ENCODE measurements at places on chromosomes 6 and 20. TPM values are rescaled to one million over a fixed set of nuclear protein-coding genes. Genes with fewer than 3 reads are reported as not detected.

Gene HMGCLL1
- not detected for total RNA-seq

DNA sequence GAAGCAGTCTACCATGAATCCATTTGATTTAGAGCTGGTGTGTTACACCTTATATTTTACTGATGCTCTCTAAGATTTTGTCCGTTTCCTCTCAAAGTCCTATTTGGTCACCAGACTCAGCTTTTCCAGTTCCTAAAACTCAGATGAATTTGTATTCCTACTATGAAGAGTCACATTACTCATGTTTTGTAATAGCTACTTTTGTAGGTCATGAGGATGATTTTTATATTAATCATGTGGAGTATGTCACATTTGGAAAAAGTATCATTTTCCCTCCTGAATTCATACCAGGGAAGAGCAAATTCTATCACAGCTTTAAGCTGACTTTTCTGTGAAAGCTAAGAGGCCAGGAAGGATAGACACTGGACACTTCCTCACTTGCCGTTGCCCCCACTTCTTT, 140.6 kb upstream of the SCGN start:
- H3K4me1 ChIP-seq: no peaks in the 10 kb centered on the region
- no peak overlapping the region for H3K4me3 ChIP-seq
- H3K36me3 ChIP-seq: no peaks in the 10 kb centered on the region
- no peak for DNase-seq

- no peak overlapping the region for H3K27ac ChIP-seq
- H3K27me3 ChIP-seq: peaks cover 52% of the 10 kb centered on the region
- no peak overlapping the region for H3K4me3 ChIP-seq
- peaks cover 15% of the 10 kb centered on the region for H3K4me1 ChIP-seq
These were observed 2.5 kb downstream of the RNF182 start for GRCh38 chr6:13927203-13927602.

DNA sequence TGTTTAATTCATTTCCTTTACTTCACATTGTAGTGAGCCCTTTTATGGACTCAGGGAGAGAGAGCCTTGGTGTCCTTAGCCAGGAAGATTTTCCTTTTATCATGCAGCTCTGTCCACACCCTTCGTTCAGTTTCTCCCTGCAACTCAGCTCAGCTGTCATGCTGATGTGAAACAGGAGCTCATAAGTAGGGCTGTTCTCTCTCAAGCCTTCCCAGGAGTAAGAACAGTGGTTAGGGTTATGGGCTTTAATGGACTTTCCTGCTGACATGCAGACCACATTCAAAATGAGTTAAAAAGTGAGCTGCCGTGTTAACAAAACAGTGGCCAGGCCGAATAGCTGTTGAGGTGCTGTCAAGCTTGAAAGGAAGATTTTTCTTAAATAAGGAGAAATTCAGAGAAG, 104.1 kb downstream of the BCKDHB start:
- no peak for DNase-seq
- no peaks in the 10 kb centered on the region for H3K27me3 ChIP-seq
- H3K27ac ChIP-seq: no peak overlapping the region
- no peaks in the 10 kb centered on the region for H3K4me1 ChIP-seq
- no peaks in the 10 kb centered on the region for H3K36me3 ChIP-seq
- H3K4me3 ChIP-seq: no peak overlapping the region

GRCh38 chr20:32018269-32019155, 8.3 kb downstream of the CCM2L start:
- peaks cover 13% of the 10 kb centered on the region for H3K4me1 ChIP-seq
- H3K27me3 ChIP-seq: peaks cover 23% of the 10 kb centered on the region
- H3K4me3 ChIP-seq: peak overlapping the region; percentile 52
- H3K27ac ChIP-seq: no peak overlapping the region
- DNase-seq: peak; percentile 42

- H3K36me3 ChIP-seq: no peaks in the 10 kb centered on the region
- no peak overlapping the region for H3K4me3 ChIP-seq
- peaks cover 11% of the 10 kb centered on the region for H3K4me1 ChIP-seq
- no peaks in the 10 kb centered on the region for H3K27me3 ChIP-seq
- no peak overlapping the region for H3K27ac ChIP-seq
These were observed 68.1 kb downstream of the DTNBP1 start for GRCh38 chr6:15594512-15595259.

- no peak overlapping the region for H3K27ac ChIP-seq
- no peaks in the 10 kb centered on the region for H3K36me3 ChIP-seq
- no peaks in the 10 kb centered on the region for H3K4me1 ChIP-seq
These were observed 36.3 kb upstream of the SIRT5 start for GRCh38 chr6:13538084-13538483.

- peak; percentile 14 for DNase-seq
- no peak overlapping the region for H3K4me3 ChIP-seq
- H3K4me1 ChIP-seq: no peaks in the 10 kb centered on the region
- no peaks in the 10 kb centered on the region for H3K36me3 ChIP-seq
- H3K27me3 ChIP-seq: no peaks in the 10 kb centered on the region
These were observed 7.6 kb upstream of the FAM110A start for GRCh38 chr20:825710-826421.

- peaks cover under 1% of the 10 kb centered on the region for H3K36me3 ChIP-seq
- no peaks in the 10 kb centered on the region for H3K27me3 ChIP-seq
- DNase-seq: no peak
- no peak overlapping the region for H3K4me3 ChIP-seq
- H3K27ac ChIP-seq: no peak overlapping the region
These were observed 30.2 kb downstream of the CSNK2A1 start for GRCh38 chr20:513429-513828.

GRCh38 chr6:109854541-109855308, 123.4 kb upstream of the GPR6 start:
- no peak overlapping the region for H3K4me3 ChIP-seq
- H3K27me3 ChIP-seq: no peaks in the 10 kb centered on the region
- H3K4me1 ChIP-seq: no peaks in the 10 kb centered on the region
- H3K27ac ChIP-seq: no peak overlapping the region

DNA sequence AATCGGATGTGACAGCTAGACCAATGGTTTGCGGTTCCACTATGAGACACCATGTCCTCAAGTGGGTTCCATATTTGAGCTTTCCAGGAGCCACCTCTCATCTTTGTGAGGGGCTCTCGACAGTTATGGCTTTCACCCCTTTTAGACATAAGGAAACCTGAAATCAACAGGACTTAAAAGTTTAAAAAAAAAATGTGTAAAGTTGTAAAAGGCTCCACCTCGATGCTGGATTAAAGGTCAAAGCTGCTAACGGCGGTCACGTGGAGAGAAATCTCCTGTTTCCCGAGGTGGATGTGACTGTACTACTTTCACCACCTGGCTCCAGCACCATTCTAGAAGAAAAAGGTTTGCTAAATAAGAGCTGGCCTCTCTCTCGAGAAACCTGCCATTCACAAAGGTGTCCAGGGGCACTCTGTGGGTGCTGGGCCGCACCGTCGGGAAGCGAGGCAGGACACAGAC, 542 bp downstream of the ATP5F1E start:
- no peaks in the 10 kb centered on the region for H3K27me3 ChIP-seq
- DNase-seq: peak; percentile 37
- H3K27ac ChIP-seq: peak overlapping the region; percentile 82
- peaks cover 56% of the 10 kb centered on the region for H3K4me1 ChIP-seq

DNA sequence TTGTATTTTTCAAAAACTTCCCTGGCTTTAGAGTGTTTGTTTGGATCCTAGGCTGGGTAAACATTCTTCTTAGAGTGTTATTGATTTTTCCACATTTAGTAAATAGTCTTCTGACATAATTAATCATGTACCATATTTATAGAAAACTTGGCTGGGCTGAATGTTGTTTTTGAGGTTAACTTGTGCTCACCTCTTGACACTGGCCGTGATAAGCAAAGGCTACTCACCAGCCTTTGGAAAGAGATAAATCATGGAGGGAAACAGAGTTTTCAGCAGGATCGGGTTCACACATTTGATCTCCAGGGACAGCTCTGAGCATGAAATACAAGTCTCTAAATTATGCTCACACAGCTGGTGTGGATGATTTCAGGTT, 6.2 kb upstream of the CD93 start:
- no peak for DNase-seq
- H3K4me3 ChIP-seq: no peak overlapping the region
- peaks cover under 1% of the 10 kb centered on the region for H3K4me1 ChIP-seq
- H3K36me3 ChIP-seq: no peaks in the 10 kb centered on the region
- no peaks in the 10 kb centered on the region for H3K27me3 ChIP-seq
